ENCODE measurements at places on chromosomes 2 and 18.

DNA sequence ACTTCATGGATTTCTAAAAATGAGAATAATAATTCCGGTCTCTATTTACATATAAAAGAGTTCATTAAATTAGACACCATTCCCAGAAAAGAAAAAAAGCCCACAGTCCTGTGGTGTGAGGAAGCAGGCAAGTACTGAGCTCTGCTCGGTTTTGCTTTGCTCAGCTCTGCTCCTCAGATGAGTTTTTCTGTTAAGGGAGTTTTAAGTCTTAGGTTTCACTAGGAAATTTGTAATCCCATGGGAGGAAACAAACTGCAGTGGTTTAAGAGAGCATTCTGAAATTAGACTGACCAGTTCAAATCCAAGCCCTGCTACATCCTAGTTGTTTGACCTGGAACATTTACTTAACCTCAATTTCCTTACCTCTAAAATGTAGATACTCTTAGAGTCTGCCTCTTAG lies 338.6 kb upstream of the MMADHC start:
- no peak for DNase-seq

GRCh38 chr2:74347303-74347702 lies 4.1 kb upstream of the SLC4A5 start:
- no peak for DNase-seq

GRCh38 chr18:3193331-3193730 lies 26.4 kb downstream of the MYOM1 start:
- DNase-seq = no peak

GRCh38 chr2:26845021-26845420 lies 2.9 kb upstream of the DPYSL5 start:
- DNase-seq = no peak

DNA sequence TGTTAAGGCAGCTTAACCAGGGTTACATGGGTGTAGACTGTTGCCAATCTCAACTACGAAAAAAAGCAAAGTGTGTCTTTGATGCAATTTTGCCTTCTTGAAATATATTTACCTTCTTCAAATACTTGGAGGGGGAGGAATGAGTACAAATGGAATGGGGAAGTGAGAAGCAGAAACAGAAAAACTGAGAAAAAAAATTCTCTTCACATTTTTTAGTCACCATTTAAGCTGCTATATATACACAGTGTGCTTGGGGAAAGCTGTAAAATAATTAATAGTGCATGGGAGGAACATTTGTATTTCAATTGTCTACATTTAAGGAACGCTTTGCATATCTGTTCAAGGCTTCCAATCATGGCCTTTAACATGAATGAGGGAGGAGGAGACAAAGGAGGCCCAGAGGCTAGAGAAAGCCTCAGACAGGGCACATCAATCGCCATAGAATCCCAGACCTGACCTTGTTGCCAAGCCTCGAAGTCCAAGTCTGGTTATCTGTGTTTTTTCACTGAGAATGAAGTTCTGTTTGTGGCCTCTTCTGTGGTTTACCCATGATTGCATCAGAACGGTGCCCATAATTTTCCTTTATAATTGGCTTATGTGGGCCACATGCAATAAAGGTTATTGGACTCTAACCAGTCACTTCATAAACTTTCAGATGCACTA lies 158.6 kb downstream of the PIK3C3 start:
- no peak for DNase-seq

GRCh38 chr2:205531072-205531471 lies 151.2 kb upstream of the NRP2 start:
- DNase-seq = no peak

- no peak for DNase-seq
Measured at GRCh38 chr18:39481281-39481680, 1915.7 kb upstream of the CELF4 start.

DNA sequence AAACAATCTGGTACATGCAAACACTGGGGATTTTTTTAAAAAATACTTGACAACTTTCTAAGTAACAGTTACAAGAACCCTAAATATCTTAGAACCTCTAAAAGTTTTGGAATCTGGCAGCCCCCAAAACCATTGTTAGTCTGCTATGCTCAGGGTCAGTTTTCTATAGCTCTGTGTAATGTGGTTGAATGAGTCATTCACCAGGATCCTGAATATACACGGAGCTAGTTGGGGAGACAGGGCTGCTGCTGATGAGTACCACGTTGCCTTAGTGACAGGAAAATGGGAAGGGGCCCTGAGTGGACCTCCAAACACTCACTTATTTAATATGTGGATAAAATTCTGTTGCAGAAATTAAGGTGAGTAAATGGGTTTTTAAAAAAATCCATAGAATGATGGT lies 36.9 kb upstream of the TANC1 start:
- DNase-seq = no peak

GRCh38 chr18:54736981-54737380 lies 91.3 kb upstream of the RAB27B start:
- no peak for DNase-seq

DNA sequence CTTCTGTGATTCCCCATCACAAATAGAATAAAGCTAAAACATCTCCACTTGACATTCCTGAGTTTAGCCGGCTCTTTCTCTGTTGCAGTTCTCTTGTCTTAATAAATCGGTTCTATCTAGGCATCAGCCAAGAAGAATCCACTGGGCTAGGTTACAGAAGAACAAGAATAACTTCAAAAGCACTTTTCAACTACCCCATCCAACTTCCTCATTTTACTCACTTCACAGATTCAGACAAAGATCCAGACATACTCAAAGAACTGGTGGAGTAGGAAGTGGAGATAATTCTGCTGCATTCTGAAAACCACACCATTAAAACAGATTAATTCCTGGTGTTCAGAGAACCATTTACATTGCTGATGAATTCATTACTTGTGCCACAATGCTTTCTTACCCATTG lies 9.6 kb upstream of the ALPK2 start:
- DNase-seq = no peak

DNA sequence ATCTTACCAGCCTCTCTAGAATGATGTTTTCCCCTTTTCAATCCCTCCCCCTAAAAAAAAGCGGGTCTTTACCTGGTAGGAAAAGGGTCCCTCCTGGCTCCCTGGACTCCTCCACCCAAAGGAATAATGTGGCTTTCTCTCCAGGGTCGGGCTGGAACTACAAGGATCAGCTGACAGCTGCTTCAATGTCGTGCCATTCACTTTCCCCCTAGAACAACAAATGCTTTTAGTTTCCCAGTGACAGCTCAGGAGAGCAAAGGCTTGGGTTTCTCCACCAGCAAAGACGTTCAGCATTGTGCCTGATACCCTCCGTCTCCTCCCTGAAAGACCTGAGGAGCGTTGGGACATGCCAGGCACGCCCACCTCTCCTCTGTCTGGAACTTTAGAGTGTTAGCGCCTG lies 173.8 kb upstream of the SIX3 start:
- DNase-seq = no peak

GRCh38 chr2:3451926-3452671 lies 67.2 kb downstream of the ADI1 start:
- no peak for DNase-seq

GRCh38 chr2:239787538-239788050 lies 237.5 kb downstream of the NDUFA10 start:
- no peak for DNase-seq

DNA sequence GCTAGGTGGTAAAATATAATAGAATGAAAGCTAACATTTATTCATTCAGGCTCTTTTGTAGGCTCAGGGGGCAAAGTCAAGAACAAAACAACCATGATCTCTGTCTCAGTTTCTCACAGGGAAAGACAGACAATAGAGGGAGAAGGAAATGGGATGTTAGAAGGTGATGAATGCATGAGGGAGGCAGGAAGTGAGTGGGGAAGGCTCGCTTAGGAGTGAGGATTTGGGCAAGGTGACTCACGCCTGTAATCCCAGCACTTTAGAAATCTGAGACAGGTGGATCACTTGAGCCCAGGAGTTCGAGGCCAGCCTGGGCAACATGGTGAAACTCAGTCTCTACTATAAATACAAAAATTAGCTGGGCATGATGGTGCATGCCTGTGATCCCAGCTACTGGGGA lies 88.4 kb downstream of the CTIF start:
- no peak for DNase-seq

- no peak for DNase-seq
Measured at GRCh38 chr2:118078734-118079133, 9.5 kb upstream of the INSIG2 start.

DNA sequence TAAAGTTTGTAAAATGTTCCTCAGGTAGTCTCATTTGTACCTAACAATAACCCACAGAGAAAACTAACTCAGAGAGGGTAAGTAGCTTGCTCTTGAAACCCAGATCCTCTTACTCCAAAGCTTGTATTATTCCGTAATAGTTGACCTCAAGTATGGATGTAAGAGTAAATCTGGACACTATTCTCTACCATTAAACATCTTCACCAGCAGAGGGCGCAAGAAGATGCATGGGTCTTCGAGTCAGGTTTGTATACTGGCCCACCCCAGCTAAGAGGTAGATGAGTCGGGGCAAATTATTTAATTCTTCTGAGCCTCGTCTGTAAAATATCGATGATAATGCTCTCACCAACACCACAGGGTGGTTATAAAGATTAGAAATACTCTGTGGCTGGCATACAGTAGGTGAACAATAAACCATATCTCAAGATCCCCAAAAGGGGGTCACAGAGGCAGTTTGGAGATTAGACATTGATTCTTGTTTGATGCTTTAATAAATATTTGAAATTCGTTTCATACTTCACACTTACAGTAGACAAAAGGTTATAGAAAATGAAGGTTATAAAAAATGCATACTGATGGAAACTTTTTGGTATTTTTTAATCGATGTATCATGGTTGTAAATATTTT lies 3.5 kb upstream of the CABLES1 start:
- peak; percentile 24 for DNase-seq

DNA sequence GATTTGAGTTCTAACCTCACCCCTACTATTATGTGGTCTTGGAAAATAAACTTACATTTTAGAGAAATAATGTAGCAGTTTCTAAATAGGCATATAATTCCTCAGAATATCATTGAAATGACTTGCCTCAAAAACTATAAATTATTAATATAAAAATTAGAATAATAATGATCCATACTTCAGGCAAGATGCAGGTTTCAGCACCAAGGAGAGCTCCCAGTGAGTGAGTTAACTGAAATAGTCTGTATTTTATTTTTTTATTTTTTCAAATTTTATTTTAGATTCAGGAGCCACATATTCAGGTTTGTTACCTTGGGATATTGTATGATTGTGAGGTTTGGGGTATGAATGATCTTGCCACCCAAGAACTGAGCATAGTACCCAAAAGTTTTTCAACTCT lies 472.2 kb upstream of the DCC start:
- no peak for DNase-seq

DNA sequence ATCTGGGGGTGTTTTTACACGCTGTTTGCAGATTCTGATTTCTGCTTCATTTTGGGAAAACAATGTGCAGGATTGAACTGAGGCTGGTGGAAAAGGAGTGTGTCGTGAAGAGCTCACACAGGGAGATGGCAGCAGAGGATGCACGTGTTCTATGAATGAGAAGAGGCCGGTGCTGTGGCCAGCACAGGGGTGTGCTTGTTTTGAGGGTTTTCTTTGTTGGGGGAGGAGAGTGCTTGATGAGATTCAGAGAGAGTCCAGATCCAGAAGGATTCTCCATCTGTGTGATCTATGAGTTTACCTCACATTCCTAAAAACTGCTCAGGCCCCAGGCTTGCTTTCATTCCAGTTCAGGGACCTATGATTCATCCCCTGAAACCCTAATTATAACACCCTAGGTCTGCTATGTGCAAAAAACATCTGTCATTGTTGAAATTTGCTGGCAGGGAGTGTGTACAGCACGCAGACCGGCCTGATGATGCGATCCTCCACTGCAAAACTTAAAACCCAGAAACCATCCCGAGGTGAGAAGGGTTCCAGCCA lies 12.1 kb downstream of the TGFA start:
- peak; percentile 37 for DNase-seq

- DNase-seq = no peak
Measured at GRCh38 chr2:16832910-16833309, 167.3 kb upstream of the CYRIA start.

Measured in nucleus accumbens (tissue), 56 donors.